Breast epithelium (tissue), 4 donors: ENCODE measurements at places on chromosomes 1 and 21. TPM values are rescaled to one million over a fixed set of nuclear protein-coding genes. Genes with fewer than 3 reads are reported as not detected.

Gene CRNN
- not detected for total RNA-seq

Gene SLC45A1
- total RNA-seq: 3.6 TPM

Gene NOL9
- 25.2 TPM for total RNA-seq

Gene OR10Z1
- total RNA-seq: not detected

Gene DNASE2B
- total RNA-seq: 1.3 TPM

Gene SLC22A15
- total RNA-seq: 10.1 TPM

Gene U2AF1
- total RNA-seq: 43.0 TPM

Gene NES
- 9.9 TPM for total RNA-seq

Gene SGIP1
- total RNA-seq: 6.6 TPM

Gene DIO1
- not detected for total RNA-seq

Gene ZBTB37
- total RNA-seq: 15.7 TPM

Gene PAPPA2
- 2.6 TPM for total RNA-seq

Gene BRINP3
- 3.6 TPM for total RNA-seq

Gene DAB1
- total RNA-seq: 0.66 TPM

Gene FABP3
- total RNA-seq: 7.9 TPM

Gene CASQ1
- total RNA-seq: not detected

Gene ACTN2
- total RNA-seq: 0.48 TPM

Gene DENND2D
- total RNA-seq: 70.8 TPM

Gene GUCA2B
- total RNA-seq: not detected

Gene C1orf50
- total RNA-seq: 10.8 TPM
